ENCODE measurements at places on chromosomes 2 and 18.
A peak's percentile ranks its signal among the peaks of the same experiment; 100 is the strongest.

DNA sequence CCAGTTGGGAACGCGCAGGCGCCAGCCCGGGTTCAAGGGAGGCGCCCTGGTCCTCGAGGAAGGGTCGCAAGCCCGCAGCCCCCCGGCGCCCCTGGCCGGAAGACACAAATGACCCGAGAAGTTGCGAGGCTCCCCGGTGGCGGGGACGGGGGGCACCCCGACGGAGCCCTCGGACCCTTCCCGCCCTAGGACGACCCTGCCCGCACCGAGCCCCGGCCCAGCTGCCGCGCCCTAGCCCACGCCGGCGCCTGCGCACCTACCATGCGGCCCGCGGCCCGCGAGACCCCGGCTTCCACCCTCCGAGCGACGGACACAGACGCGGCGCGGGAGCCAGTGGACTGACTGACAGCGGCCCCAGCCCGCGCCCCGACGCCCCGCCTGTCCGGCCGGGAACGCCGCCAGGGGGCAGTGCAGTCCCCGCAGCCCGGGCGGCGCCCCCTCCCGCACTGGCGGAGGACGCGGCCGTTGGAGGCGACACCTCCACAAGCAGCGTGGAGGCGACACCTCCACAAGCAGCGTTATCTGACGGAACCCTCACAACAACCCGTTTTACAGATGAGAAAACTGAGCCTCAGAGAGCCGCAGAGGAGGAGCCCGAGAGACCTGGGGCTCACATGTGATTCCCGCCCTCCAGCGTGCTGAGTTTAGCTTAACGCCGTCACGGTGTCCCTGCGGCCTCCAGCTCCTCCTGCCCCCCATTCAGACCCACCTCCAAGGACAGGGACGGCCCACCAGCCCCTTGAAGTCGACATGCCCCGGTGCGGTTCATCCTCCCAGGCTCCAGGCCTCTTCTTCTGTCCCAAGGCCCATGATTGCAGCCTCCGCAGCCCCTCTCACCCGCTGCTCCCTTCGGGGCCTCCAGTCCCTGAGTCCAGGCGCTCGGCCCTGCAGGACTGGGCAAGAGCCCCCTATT is at the start of gene NMUR1:
Gene NMUR1, minus strand, starts transcription at position 347 of the 913 bp plus-strand sequence. Its CDS starts 84 bp downstream, at position 263.
- DNase-seq: no peak

- DNase-seq: peak; percentile 55
Measured at GRCh38 chr2:219571311-219572236, at the start of gene OBSL1. TSS of gene OBSL1 (minus strand) at chr2:219571539. CDS start at chr2:219571232, 307 bp downstream.

DNA sequence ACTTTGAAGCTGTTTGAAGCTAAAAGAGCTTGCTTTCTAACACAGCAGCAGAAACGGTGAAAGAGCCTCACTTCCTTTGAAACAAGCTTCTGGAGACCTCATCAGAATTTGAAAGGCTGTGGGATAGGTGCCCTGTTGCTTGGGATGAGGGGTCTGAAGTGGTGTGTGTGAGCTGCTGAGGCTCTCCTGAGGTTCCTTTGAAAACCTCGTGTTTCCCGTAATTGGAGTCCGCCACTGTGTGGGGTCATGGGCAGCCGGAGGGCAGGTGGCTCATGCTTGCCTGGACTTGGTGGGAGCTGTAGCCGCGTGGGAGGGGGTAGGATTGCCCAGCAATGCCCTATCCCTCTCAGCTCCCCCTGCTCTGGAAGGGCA is 34.4 kb downstream of the CABLES1 start:
- no peak for DNase-seq

GRCh38 chr2:241575624-241576292 is 17.2 kb downstream of the BOK start:
- no peak for DNase-seq

DNA sequence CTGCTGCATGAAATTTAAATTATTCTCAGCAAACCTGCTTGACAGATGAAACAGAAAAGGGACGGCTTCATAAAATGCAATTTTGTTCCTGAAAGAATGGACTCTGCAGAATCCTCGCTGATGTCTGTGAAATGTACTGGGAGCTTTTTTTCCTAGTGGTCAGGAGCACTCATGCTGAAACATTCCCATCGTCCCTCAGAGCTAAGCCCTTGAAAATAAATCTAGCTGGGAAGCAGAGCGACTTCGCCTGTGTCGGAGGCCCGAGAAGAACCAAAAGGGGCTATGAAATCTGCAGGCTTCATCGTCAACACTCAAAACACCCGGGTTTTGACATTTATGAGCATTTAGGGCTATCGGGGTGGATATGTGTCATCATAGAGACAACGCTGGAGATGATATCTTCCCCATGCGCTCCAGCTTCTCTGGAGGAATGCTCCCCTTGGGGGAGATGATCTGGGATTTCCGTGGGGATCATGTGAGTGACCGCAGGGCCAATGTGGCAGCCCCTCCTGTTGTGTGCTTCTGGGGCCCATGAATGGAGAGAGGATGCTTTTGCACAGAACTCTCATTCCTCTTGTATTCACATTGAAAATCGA is 182.3 kb downstream of the KLHL29 start:
- DNase-seq: no peak

DNA sequence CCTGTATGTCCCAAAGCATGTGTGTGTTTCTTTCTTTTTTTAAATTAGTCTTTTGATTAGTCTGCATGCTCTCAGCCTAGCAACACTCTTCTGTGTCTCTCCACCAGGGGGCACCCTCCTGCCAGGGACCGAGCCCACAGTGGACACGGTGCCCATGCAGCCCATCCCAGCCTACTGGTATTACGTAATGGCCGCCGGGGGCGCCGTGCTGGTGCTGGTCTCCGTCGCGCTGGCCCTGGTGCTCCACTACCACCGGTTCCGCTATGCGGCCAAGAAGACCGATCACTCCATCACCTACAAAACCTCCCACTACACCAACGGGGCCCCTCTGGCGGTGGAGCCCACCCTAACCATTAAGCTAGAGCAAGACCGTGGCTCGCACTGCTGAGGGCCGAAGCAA is 93.8 kb downstream of the NRP2 start:
- DNase-seq: no peak

DNA sequence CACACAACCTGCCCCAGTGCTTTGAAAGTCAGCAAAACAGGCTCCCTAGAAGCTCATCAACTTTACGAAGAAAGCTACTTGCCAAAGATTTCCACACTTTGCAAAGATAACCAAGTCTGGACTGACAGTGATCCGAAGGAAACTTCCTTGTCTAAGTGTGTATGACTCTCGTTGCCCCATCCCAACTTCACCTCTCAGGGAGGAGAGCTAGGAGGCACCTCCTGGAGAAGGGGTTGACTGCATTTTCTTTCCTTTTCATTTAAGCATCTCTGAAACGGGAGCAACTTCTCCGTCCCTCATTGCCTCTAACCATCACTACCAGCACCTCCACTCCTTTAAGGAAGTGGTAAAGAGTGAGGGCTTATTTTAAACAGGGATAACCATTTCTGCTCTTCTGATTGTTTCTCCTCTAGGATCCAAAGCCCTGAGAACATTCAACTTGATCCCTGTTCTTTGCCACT is 7.0 kb downstream of the ZEB2 start:
- no peak for DNase-seq

- no peak for DNase-seq
Measured at GRCh38 chr2:236629961-236630872, 60.6 kb downstream of the ACKR3 start.

DNA sequence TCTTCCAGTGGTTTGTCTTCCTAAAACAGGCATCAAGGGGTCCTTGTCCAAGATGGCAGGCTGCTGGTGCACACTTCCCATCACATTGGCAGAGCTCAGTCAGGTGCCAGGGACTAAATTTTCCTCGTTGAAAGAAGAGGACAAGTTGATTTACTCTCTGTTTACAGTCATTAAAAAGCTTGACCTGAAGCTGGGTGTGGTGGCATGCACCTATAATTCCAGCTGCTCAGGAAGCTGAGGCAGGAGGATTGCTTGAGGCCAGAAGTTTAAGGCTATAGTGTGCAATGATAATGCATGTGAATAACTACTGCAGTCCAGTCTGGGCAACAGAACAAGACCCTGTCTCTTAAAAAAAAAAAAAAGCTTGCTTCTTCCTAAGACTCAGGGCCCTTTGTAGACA is 3.6 kb upstream of the PLB1 start:
- no peak for DNase-seq

- DNase-seq: no peak
Measured at GRCh38 chr18:7812431-7813063, 245.4 kb downstream of the PTPRM start.

DNA sequence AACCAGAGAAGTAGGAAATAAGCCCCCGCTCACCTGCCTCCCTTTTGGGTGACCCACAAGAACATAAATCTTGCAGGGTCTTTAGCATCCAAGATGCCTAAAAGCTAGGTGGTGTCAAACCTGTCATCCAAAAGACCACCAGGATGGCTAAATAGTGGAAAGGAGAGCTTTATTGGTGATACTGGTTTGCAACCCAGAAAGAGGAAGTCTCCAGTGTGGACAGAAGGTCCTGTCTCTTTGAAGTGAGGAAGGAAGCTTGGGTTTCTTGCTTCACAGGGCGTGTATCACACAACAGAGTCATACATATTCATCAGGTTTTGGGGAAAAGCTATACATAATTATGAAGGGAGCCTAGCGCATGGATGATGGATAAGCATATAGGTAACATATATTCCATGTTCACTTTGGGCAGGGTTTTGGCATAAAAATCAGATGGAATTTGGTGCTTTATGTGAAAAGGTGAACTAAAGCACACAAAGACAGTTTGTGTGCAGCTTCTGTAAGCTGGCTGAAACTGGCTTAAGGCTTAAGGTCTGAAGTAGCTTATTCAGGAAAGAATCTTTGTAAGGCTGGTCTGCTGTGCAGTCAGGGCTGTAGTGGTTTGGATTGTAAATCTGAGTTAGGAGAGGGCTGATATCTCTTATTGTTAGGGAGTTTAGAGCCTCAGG is 102.2 kb upstream of the MSH2 start:
- no peak for DNase-seq

GRCh38 chr18:26780520-26781325 is 84.8 kb downstream of the AQP4 start:
- no peak for DNase-seq

DNA sequence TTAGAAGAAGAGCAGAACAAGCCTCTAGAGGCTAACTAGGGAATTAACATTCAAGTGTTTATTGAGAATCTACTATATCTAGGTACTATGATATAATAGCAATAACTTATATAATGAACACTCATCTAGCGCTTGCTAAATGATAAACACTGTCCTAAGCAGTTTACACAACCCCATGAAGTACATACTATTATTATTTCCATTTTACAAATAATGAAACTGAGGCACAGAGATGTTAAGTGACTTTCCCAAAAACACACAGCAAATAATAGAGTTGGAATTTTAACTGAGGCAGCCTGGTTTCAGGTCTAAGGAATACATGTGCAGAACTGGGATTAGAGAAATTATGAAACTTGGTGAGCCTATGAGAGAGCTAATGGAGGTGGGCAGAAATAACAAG is 893.4 kb downstream of the CPS1 start:
- DNase-seq: no peak

DNA sequence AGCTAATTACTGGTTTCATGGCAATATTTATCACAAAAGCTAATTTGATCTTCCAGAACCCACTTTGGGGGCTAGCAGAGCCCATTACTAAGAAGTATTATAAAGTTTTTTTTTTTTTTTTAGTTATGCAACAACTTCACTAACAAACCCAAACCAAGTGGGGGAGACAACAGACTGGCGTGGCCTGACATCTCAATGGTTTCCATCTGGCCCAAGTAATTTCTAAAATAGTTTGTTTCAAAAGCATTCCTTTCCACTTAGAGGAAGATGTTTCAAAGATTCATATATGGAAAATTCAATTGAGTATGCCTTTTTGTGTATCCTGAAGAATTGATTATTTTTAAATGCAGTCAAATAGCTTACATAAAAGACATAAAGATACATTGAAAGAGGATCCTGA is 367.1 kb downstream of the HRH4 start:
- no peak for DNase-seq

- peak; percentile 99 for DNase-seq
Measured at GRCh38 chr2:199757233-199757870, 93.6 kb downstream of the FTCDNL1 start.

- no peak for DNase-seq
Measured at GRCh38 chr18:46346213-46346612, 242.0 kb downstream of the HAUS1 start.

- peak; percentile 62 for DNase-seq
Measured at GRCh38 chr18:49976795-49977560, 163.6 kb upstream of the ACAA2 start.

GRCh38 chr2:44388877-44389276 is 27.1 kb downstream of the CAMKMT start:
- DNase-seq: no peak

GRCh38 chr2:176184749-176185148 is 3.7 kb upstream of the HOXD1 start:
- no peak for DNase-seq
